ELR (cell line): ENCODE measurements at places on chromosomes 4 and X.
A peak's percentile ranks its signal among the peaks of the same experiment; 100 is the strongest.

DNA sequence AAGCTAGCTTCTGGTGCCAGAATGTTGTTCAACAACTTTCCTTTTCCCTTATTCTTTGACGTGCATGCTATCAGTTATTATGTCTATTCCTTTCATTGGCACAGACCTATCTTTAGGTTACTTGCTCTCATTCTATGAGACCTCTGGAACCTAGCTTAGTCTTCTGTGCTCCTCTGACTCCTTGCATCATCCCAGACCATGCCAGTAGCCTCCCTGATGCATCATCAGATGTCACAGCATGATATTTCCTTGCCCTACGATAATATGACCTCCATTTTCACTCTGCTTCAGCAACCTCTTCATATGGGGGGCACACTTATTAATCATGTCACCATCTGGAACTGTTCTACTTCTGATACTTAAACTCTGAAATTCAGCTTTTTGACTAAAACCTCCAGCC lies 37.2 kb downstream of the CLCN5 start:
- DNase-seq = no peak

DNA sequence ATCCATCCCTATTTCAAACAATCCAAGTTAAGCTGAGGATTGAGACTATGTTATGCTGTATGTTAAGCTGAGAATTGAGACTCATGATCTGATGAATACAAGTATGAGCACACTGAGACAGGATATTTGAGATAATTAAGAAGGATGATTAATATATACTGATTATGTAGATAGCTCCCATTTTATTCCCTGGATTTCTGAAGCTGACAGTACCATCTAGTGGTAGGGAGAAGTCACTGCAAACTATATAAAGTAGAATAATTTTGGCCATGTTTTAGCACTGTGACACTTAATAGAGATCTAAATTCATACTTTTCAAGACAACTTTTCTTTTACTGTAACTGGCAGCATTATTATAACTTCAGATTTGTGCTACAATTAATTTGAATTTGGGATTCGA lies 63.8 kb upstream of the HPRT1 start:
- DNase-seq = peak; percentile 30

DNA sequence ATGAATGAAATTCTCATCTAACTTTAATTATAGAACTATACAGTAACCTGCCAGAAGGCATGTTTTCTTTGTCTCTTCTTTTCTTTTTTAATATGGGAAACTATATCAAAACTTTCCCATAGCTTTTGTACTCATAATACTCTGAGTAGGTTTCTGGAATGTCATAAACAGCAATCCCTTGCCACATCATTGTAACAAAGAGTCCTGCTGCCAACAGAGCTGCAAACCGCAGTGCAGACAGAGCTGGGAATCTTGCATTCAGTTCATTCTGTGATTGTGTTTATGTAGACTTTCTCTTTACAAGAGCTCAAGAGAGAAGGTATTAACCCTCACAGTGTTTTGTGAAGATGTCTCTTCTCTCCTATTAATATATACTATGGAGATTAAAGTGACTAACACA lies 304.4 kb upstream of the SLIT2 start:
- DNase-seq = peak; percentile 60

- peak; percentile 84 for DNase-seq
Observed at GRCh38 chr4:105474099-105474518, 247 bp upstream of the PPA2 start.

GRCh38 chr4:3136454-3136853 lies 62.0 kb downstream of the HTT start:
- peak; percentile 37 for DNase-seq

DNA sequence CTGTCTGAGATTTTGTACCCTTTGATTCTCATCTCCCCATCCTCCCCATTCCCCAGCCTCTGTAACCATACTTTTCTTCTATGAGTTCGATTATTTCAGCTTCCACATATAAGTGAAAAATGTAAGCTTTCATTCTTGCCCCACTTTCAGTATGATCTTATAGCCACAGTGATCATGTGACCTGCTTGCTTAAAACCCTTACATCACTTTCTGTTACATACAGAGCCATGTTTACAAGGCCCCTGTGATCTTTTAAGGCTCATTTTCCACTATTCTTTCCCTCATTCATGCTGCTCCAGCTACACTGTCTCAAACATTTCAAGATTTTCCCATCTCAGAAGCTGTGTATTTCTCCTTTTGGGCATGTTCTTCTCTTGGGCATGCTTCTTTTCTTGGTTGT lies 147.7 kb downstream of the DCK start:
- no peak for DNase-seq

DNA sequence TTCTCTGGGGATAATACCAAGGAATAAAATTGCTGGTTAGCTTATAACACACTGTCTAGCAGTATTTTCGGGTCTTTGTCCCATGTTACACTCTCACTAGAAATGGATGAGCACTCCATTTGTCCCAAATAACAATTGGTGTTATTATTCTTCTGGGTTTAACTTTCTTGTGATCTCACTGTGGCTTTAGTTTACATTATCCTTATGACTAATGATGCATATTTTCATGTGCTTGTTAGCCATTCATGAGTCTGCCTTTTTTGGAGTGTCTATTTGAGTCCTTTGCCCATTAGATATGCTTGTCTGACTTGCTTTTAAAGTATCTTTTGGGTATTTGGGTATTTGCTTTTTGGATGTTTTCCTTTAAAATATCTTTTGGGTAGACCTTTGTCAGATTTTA lies 372.9 kb upstream of the TENM3 start:
- peak; percentile 55 for DNase-seq
